Stimulated activated CD4-positive, alpha-beta T cell treated with anti-CD3 and anti-CD28 coated beads, Interleukin-12 subunit alpha, Interleukin-12 subunit beta, amount 100 ng/mL, for 24 hours (primary cell): ENCODE measurements at places on chromosomes 5 and 9.

- no peak for DNase-seq
Measured at GRCh38 chr5:68531970-68532369, 316.4 kb downstream of the PIK3R1 start.

GRCh38 chr5:170342153-170342725, 44.7 kb upstream of the LCP2 start:
- DNase-seq: no peak

- DNase-seq: no peak
Measured at GRCh38 chr5:131324303-131324702, 60.5 kb downstream of the CDC42SE2 start.

- DNase-seq: no peak
Measured at GRCh38 chr5:145697251-145697990, 137.7 kb downstream of the PRELID2 start.

DNA sequence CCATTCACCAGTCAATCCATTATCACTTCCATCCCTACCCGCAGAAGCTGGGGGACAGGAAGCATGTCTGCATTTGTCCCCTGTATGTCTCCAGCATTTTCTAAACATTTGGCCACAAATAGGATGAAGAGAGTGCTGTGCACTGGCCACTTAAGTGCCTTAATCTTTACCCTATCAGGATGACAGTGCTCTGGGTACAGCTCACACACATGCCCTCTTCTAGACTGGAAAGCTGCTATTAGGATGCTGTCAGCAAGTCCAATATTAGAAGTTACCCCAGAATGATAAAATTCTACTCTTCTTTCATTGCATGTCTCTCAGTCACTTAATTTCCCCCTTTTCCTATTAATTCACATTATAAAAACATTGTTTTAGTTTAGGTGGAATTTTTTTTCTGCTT, 168.4 kb downstream of the RASEF start:
- no peak for DNase-seq

DNA sequence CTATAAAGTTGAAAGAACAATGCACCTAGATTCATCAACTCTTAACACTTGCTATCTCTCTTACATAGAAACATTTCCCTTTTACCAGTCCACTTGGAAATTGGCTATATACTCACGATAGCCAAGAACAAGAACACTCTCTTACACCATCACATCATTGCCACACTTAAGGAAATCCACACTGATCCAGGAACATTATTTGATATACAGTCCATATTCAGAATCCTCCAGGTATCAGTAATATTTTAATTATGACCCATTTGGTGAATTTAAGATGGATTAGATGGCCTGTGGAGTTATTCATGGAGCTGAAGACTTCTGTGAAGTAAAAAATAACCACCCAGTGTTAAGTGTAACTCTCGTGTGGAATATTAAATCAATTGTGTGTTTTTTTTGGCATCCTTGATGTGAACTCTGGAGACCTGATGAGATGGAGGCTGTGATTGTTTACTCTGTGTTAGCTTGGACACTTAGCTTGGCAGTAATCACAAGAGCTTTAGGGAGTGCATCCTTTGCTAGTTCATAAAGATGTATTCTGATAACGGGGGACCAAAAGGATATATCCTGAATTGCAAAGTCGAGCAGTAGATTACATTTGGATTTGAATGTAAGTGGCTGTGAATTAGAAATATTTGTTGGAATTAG, 52.0 kb upstream of the ABL1 start:
- DNase-seq: no peak

- DNase-seq: no peak
Measured at GRCh38 chr9:35353731-35354365, 136.1 kb upstream of the RUSC2 start.

- DNase-seq: no peak
Measured at GRCh38 chr9:118038713-118039112, 334.5 kb downstream of the TLR4 start.

- DNase-seq: no peak
Measured at GRCh38 chr5:128462330-128462729, 75.7 kb downstream of the FBN2 start.
